ENCODE measurements at places on chromosomes 11 and 22. TPM values are rescaled to one million over a fixed set of nuclear protein-coding genes. Genes with fewer than 3 reads are reported as not detected.
A peak's percentile ranks its signal among the peaks of the same experiment; 100 is the strongest.

MMP8 gene
- total RNA-seq = not detected

SPDYC gene
- not detected for total RNA-seq

LARGE1 gene
- total RNA-seq = 1.3 TPM

DNA sequence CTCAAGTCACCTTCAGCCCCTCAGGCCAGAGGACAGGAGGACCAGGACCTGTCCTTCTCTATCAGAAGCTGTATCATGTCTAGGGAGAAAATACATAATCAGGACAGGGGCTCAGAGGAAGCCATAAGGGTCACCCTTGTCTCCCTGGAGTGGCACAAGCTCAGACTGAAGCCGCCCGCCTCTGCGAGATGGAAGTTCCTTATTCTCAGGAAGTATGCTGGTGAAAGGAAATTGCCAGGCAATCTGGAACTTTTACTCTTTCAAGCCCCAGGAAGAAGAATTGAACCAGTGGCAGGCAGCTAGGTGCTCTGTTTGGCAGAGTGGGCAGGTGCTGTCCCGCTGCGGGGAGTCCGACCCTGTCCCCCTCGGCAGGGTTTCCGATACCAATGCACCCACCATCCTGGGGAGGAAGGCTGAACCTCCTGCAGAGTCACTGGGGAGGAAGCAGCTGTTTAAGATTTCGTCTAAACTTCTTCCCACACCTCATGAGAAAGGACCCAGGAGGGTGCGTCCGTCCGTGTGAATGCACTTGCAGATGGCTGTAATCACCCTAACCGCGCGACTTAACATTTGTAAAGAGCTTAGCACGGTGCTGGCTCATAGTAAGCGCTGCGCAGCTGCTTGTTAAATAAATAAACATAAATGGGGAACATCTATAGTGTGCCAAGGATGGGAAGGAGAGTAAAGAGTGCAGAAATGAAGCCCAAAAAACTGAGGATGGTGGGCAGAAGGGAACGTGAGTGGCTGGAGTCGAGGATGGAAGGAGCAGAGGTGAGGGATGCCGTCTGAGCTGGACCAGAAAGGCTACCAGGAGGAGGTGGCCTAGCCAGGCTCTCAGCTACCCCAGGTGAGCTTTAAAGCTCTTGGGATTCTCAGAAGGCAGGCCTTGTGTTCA is 5.0 kb upstream of the ANO1 start:
- 0 out of 2 replicates have a peak overlapping the region, but pooled peaks have one; percentile 6 for H3K27ac ChIP-seq
- H3K4me1 ChIP-seq = peaks cover 27% of the 10 kb centered on the region
- DNase-seq = no peak
- H3K27me3 ChIP-seq = no peaks in the 10 kb centered on the region
- no peaks in the 10 kb centered on the region for H3K36me3 ChIP-seq

DNA sequence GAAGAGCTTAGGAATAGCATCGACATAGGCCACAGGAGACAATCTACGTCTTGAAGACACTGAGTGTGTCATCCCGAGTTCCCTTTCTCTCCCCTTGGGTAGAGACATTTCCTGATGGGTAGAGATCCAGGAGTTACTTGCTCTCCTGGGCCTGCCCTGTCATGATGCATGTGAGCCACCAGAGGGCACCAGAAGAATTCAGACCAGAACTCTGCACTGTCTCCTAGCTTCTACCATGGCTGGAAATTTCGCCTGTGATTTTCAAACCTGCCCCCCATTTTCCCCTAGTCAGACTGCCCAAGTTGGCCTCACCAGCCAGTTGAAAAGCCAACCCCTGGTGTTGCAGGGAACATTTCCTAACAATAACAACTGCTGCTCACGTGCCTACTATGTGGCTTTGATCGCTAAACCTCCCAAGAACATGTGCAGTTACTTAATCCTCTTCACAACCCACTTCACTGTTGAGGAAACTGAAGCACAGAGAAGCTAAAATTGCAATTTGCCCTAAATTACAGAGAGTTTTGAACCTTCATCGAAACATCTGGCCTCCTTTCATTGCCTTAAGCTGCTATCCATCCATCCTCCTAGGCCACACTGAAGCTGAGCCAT is 47.2 kb downstream of the C11orf58 start:
- H3K27ac ChIP-seq = no peak overlapping the region
- no peak overlapping the region for H3K4me3 ChIP-seq
- H3K36me3 ChIP-seq = no peaks in the 10 kb centered on the region
- peaks cover 37% of the 10 kb centered on the region for H3K4me1 ChIP-seq

DNA sequence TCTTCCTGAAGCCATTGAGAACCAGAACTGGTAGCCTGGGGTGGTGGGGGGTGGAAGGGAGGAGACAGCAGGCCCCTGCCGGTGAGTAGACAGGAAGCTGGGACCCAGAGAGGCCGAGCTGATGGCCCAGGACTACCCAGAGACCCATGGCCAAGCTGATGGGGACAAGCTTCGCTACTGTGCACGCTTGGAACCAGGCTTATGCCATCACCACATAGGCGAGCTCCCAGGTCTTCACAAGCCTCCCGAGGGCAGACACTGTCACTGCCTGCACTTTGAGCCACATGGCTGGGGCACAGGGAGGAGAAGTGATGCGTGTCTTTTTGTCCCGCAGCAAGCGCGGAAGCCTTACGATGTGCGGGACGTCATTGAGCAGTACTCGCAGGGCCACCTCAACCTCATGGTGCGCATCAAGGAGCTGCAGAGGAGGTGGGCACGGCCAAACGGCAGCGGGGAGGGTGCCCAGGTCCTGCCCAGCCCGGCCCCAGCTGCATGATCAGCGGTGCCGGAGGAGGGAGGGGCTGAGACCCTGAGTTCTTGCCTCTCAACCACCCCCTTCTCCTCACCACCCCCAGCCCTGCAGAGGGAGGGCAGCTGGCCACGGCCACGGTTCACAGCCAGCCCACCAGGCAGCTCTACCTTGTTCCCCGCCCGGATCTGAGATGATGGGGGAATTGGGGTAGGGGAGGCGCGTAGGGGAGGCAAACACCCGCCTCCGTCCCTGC is 76.0 kb upstream of the KCNQ1OT1 start:
- H3K4me3 ChIP-seq = no peak overlapping the region
- H3K27me3 ChIP-seq = no peaks in the 10 kb centered on the region
- no peak for DNase-seq
- no peaks in the 10 kb centered on the region for H3K36me3 ChIP-seq
- no peak overlapping the region for H3K27ac ChIP-seq

- H3K27ac ChIP-seq = no peak overlapping the region
- no peaks in the 10 kb centered on the region for H3K4me1 ChIP-seq
- H3K4me3 ChIP-seq = no peak overlapping the region
- H3K36me3 ChIP-seq = peaks cover 8% of the 10 kb centered on the region
- H3K27me3 ChIP-seq = no peaks in the 10 kb centered on the region
- DNase-seq = no peak
Measured at GRCh38 chr11:121572571-121573059, 119.8 kb upstream of the SORL1-AS1 start.

DNA sequence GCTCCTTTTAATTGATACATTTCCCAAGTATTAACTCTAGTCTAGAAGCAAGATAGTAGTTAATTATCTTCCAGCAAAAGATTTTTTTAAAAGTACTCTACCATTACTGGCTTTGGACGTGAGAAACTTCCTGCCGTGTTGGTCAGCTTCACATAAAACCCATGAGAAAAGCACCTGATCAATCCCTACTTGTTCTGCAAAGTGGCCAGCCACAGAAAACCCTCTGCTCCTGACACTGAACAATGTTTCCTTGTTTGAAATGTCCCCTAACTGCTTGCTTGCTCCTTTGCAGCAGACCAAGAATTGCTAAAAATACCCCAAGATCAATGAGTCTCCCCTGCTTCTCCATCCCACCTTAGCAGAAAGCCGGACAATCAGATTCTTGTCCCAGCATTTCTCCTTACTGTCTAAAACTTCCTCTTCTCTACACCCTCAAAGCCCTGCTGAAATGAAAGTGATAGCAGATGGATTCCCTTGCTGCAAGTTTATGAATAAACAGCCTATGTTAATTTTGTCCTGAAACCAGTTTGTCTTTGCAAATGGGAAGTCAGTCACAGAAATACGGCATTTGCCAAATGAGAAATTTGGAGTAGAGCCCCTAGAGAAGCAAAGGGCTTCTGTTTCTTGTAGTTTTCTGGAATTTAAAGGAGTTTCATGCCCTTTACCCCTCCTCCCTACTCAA is 207.1 kb upstream of the ARHGAP20 start:
- DNase-seq = no peak
- peaks cover 39% of the 10 kb centered on the region for H3K27me3 ChIP-seq
- no peak overlapping the region for H3K27ac ChIP-seq
- H3K36me3 ChIP-seq = no peaks in the 10 kb centered on the region
- no peaks in the 10 kb centered on the region for H3K4me1 ChIP-seq

GRCh38 chr11:132284048-132284447 is 913.6 kb downstream of the NTM start:
- no peaks in the 10 kb centered on the region for H3K36me3 ChIP-seq
- 0 out of 2 replicates have a peak, but pooled peaks cover 15% of the 10 kb centered on the region for H3K27me3 ChIP-seq
- no peaks in the 10 kb centered on the region for H3K4me1 ChIP-seq
- no peak for DNase-seq
- H3K27ac ChIP-seq = no peak overlapping the region
- H3K4me3 ChIP-seq = no peak overlapping the region

DNA sequence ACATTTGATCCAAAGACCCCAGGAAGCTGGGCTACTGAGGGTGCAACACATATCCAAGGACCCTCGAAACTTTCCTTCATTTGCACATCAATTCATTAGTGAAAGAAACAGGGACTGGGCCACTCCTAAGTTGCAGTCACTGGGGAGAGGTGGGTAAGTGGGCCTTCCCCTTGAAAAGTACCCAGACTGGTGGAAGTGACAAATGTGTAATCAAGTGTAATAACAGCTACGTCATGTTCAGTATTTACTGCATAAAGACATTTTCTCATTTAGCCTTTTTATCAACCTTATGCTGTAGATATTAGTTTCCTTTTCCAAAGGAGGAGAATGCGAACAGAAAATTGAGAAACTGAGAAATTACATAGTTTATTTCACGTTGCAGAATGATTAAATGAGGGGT is 101.9 kb upstream of the OLFML1 start:
- H3K27ac ChIP-seq = no peak overlapping the region
- H3K36me3 ChIP-seq = no peaks in the 10 kb centered on the region
- H3K4me3 ChIP-seq = no peak overlapping the region

DNA sequence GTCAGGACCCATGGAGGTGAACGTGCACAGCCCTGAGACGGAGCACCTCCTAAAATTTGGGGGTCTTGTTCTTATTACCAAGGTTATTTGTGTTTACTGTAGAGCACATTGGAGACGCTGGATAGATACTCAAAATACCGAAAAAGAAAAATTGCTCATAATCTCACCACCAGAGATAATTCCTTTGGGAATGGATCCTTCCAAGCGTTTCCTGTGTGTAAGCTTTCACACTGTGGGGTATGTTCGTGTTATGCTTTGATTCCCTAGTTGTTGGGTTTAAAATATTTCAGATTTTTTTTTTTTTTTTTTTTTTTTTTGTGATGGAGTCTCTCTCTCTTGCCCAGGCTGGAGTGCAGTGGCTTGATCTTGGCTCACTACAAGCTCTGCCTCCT is 14.1 kb upstream of the MRGPRD start:
- 0 out of 2 replicates have a peak, but pooled peaks cover 11% of the 10 kb centered on the region for H3K27me3 ChIP-seq
- DNase-seq = no peak
- H3K4me1 ChIP-seq = no peaks in the 10 kb centered on the region
- no peaks in the 10 kb centered on the region for H3K36me3 ChIP-seq
- H3K4me3 ChIP-seq = no peak overlapping the region
- H3K27ac ChIP-seq = no peak overlapping the region

DNA sequence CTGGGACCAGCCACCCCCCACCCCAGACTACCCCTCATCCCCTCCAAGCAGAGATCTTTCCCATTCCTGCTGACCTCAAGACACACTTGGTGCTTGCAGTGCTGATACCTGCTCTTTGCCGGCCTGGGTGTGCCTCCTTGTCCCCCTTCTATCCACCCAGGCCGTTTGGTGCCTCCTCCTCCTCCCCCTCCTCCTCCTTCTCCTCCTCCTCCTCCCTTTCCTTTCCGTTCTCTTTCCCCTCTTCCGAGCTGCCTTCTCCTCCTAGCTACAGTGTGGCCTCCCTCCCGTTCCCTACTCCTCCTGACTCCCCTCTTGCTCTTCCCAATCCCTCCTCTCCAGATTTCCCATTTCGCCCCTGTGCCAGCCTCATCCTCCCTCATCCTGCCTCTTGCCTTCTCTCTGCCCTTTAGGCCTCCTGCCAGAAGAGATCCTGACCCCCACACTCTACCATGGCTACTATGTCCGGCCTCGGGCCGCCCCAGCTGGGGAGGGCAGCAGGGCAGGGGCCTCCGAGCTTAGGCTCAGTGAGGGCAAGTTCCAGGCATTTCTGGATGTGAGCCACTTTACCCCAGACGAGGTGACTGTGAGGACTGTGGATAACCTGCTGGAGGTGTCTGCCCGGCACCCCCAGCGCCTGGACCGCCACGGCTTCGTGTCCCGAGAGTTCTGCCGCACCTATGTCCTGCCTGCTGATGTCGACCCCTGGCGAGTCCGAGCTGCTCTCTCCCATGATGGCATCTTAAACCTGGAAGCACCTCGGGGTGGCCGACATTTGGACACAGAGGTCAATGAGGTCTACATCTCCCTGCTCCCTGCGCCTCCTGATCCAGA is 712 bp downstream of the HSPB2 start:
- H3K27me3 ChIP-seq = no peaks in the 10 kb centered on the region
- no peak overlapping the region for H3K27ac ChIP-seq
- no peak for DNase-seq

- H3K27ac ChIP-seq = no peak overlapping the region
- peaks cover 8% of the 10 kb centered on the region for H3K4me1 ChIP-seq
- peaks cover 29% of the 10 kb centered on the region for H3K27me3 ChIP-seq
- no peak overlapping the region for H3K4me3 ChIP-seq
- H3K36me3 ChIP-seq = no peaks in the 10 kb centered on the region
Measured at GRCh38 chr11:33899400-33900037, 7.6 kb upstream of the LMO2 start.
